Activated CD4-positive, alpha-beta T cell treated with anti-CD3 and anti-CD28 coated beads, Interleukin-2, amount 10 ng/mL, durations not matched to agents 7 days and 5 days (primary cell): ENCODE measurements at places on chromosomes 6 and 20.
A peak's percentile ranks its signal among the peaks of the same experiment; 100 is the strongest.

DNA sequence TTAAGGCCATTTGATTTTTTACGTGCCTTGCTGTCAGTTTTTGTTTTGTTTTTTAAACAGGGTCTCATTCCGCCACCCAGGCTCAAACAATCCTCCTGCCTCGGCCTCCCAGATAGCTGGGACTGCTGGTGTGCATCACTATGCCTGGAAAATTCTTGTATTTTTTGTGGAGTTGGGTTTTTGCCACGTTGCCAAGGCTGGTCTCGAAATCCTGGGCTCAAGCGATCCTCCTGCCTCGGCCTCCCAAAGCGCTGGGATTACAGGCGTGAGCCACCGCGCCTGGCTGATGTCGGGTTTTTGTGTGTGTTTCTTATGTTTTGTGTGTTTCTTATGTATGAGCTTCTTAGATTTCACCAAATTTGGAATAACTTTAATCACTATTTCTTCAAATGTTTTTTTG is 104.8 kb downstream of the TAF4 start:
- no peak for DNase-seq

DNA sequence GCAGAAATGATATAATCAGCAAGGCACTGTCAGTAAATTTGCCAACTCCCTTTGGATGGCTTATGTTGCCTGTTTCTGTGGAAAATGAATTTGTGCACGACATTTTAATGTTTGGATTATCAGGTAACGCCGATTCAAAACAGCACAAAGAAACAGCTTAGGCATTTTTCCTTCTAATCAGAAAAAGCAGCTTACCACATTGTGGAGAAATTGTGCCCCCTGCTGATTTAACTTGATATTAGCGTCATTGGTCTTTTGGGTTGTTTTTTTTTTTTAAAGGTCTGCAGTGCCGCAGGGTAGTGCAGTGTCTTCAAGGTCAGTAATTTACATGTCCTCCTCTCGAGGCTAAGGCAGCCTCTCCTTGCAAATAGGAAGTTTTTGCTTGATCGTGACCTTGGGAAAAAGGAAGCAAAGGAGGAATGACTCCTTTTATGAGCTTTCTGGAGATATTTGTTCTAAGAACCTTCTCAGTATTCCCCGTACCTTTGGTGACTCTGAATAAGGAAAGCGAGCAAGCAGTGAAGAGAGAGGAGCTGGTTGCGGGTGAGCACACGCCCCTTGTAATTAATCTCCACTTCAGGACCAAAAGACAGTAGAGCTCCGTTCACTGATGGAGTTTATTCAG is 79.1 kb downstream of the ELOVL4 start:
- peak; percentile 62 for DNase-seq

GRCh38 chr6:134379076-134379475 is 61.2 kb upstream of the SGK1 start:
- DNase-seq: no peak

DNA sequence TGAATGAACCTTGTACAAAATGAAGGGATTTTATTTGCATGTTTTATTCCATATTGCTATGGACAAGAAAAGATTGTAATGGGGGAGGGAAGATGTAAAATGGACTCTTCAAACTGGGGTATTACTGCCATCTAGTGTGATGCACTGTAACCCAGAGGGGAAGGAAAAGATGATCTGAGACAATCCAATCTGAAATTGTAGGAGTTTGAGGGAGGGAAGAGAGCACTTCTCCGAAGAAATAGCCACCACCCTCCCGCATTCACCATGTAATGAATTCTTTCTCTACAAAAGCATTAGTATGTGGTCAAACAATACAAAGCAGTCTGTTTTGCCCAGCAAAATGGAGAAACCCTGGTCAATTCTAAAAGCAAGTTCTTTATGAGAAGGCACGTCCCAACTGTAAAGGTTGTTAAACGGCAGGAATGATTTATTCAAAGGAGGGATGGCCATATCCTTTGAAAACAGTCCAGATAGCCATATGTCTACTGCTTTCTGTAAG is 679.5 kb upstream of the NRSN1 start:
- no peak for DNase-seq

DNA sequence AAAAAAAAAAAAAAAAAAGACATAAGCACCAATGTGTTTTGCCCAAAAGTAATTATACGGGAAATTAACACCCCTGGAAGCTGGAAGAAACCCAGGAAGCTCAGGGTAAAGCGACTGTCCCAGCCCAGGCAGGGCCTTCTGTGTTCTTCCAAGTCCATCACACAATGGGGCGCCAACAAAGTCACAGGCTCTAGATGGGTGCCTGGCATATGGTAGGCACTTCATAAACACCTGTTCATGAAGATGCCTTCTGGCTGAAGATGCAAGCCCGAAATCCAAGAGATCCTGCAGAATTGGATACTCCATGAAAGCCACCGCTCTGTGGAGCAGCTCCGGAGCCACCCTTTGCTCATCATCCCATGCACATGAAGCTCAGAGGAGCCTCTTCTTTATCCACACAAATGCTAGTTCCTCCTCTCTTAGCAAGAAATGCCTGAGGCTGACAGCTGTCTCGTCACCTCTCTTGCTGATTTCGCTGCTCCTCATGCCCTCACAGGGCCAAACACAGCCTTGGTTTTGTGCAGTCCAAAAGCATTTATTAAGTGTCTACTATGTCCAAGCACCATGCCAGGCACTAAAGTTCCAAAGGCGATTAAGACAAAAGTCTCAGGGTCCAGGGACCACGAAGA is 76.6 kb downstream of the TRERF1 start:
- no peak for DNase-seq

DNA sequence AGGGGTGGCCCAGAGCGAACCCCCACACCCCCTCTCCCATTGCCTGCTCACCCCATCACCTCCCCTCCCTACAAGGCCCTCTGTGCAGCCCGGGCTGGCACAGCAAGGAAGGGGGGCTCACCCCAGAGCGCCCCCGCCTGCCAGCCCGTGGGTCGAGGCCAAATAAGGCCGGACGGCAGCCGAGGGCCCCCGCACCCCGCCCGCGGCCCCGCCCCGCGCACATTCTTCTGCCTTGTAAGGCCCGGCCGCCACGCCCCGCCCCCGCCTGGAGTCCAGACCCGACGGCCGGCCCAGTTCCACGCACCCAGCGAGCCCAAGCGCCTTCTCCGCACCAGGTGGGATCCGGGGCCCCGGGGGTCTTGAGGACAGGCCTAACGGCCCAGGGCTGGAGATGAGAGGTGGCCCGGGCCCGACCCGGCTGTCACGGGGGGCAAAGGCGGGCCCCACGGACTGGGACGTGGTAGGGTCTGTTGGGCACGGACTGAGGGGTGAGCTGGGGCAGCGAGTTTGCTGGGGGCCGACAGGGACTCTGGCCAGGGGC is at the start of gene MYL9:
Gene MYL9, plus strand, starts transcription at position 293 of the 541 bp plus-strand sequence. CDS start 3,366 bp downstream, outside the sequence.
- DNase-seq: no peak

GRCh38 chr20:10350188-10350842 is 83.7 kb downstream of the MKKS start:
- no peak for DNase-seq

- peak; percentile 73 for DNase-seq
Observed at GRCh38 chr6:132483779-132484679, 28.9 kb downstream of the STX7 start.

- no peak for DNase-seq
Observed at GRCh38 chr20:61186771-61187472, 65.1 kb upstream of the CDH4 start.

GRCh38 chr6:5672581-5673011 is 334.1 kb downstream of the NRN1 start:
- DNase-seq: no peak

- DNase-seq: no peak
Observed at GRCh38 chr6:116255246-116255800, 1.4 kb upstream of the TSPYL4 start.

GRCh38 chr20:4656491-4656890 is 65.2 kb upstream of the PRND start:
- DNase-seq: no peak

DNA sequence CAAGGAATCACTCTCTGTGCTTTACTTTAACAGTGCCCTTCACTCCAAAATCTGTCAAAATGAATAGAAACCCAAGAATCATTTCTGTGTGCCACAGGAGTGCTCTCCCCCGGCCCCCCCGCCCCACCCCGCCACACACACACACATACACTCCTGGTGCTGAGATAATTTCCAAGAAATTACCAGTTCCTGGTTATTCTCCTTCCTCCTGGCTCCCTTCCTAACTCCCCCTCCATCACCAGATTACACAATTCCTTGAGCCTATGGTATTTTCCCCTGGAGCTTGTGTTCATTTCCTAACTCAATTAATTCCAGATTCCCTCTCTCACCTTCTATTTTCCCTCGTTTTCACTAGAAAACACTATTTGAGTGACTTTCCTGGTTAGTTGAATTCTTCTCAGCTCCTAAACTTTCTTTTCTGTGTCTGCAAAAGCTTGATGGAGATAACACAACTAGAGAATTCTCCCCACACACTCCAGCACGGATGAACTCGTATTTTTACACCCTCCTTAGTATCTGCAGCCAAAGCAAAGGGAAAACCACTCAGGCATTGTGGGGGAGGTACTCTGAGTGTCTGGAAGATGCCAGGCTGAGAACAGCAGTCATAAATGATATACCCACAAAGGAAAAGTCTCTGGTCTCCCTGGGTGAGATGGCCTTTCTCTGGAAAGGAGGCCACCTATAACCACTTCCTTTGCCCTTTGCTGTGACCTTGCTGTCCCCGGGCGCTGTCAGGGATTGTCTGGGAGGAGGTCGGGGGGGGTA is 1.9 kb upstream of the SLC24A3 start:
- DNase-seq: no peak

- peak; percentile 69 for DNase-seq
Observed at GRCh38 chr6:35259948-35260590, 534 bp downstream of the ZNF76 start.

GRCh38 chr6:35429463-35429862 is 22.7 kb upstream of the FANCE start:
- no peak for DNase-seq
